ENCODE measurements at places on chromosomes 3 and 15.

- no peak for DNase-seq
Observed at GRCh38 chr3:187533797-187534196, 136.4 kb downstream of the SST start.

- no peak for DNase-seq
Observed at GRCh38 chr3:187000711-187001151, 70.4 kb downstream of the ST6GAL1 start.

- DNase-seq = no peak
Observed at GRCh38 chr3:65888980-65889706, 149.6 kb downstream of the MAGI1 start.

DNA sequence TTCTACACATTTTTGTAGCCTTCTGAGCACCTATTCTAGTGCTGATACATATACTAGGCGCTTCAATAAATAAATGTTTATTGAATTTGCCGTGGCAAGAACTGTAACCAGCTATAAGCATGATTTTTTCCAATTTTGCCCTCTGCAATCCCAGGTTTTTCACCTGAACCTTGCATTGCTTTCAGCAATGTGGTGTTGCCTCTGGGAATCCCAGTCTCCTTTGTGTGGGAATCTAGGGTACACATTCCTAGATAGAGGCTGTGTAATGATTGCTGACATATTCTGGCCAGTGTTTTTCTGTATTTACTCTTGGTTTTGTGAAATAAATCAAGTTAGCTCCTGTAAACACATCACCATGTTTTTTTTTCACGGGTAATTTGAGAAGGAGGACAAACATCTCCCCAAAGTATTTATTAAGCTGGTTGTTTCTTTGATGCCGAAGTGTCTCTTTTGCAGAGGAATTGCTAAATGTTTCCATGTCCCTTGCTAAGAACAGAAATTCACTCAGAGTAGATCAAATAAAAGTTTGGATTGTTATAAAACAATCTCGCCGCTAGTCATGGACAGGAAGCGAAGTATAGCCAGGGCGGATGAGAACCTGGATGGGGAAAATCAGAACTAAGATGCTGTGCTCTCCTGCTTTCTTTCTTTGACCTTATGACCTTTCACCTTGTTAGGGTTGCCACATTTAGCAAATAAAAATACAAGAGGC lies 1.2 kb downstream of the CFAP91 start:
- no peak for DNase-seq

GRCh38 chr15:50055332-50055731 lies 63.7 kb downstream of the ATP8B4 start:
- no peak for DNase-seq

DNA sequence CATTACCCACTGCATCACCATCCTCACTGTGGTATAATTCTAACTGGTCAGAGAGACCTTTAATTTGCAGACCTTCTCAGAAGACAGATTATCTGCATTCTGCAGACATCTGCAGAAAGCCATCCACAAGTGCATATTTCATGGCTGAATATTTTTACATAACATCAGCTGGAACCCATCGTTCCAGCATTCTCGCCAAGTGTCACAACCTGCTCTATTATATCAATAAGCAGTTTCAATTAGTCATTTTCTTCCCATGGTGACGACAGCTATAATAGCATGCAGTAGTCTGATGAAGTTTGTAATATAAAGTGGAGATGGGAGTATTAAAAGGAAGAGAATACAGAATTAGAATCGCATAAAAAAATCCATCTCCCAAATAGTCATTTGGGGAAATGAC lies 334.7 kb downstream of the FHIT start:
- DNase-seq = no peak

GRCh38 chr15:81060907-81061306 lies 60.2 kb downstream of the TLNRD1 start:
- no peak for DNase-seq

GRCh38 chr3:179196700-179197099 lies 48.5 kb downstream of the PIK3CA start:
- DNase-seq = no peak

GRCh38 chr3:126121074-126121473 lies 37.1 kb upstream of the SLC41A3 start:
- no peak for DNase-seq

- no peak for DNase-seq
Observed at GRCh38 chr3:11991751-11992150, 12.4 kb upstream of the SYN2 start.

DNA sequence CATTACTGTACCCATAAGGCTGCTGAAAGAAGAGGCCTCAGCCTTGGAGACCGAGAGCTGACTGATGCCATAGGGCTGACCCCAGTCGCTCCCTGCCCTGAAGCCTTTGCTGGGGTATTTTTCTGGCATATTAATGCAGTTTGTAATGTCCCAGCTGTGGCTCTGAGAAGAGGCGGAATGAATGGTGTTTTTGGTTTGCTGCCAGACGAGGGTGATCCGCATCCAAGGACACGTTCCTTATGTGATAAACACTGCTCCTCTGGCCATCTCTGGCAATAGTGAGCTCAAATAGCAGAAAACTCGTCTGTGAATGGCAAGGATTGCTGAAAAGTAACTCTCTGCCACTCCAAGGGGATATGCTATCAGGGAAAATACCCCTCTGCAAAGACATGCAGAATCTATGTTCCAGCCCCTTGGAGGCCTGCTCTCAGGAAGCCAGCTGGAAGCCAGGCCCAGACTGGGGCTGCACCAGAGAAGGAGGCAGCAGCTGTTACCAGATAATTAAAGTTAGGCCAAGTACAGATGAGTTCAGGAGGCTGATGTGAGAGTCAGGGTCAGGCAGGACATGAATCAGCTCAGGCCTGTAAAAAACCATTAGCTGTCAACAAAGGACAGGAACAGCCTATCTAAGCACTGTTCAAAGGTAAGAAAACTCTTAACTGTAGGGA lies 28.9 kb upstream of the KLHL6 start:
- DNase-seq = no peak

DNA sequence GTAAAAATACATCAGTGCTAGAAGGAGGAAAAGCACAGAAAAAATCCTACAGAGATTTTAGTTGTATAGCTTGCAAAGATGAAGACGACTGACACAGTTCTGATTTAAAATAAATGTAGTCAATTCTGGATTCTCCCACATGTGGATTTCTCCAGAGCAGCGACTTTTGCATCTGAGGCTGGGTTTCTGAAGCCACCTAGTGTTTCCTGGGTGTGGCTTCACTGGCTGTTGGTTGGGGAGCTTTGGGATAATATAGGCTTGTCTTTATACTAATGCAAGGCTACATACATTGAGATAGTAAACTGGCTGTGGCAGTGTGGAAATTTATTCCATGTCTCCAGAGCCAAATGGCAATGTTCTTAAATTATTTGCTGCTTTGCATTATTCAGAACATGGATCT lies 158.1 kb upstream of the FEZF2 start:
- DNase-seq = no peak

DNA sequence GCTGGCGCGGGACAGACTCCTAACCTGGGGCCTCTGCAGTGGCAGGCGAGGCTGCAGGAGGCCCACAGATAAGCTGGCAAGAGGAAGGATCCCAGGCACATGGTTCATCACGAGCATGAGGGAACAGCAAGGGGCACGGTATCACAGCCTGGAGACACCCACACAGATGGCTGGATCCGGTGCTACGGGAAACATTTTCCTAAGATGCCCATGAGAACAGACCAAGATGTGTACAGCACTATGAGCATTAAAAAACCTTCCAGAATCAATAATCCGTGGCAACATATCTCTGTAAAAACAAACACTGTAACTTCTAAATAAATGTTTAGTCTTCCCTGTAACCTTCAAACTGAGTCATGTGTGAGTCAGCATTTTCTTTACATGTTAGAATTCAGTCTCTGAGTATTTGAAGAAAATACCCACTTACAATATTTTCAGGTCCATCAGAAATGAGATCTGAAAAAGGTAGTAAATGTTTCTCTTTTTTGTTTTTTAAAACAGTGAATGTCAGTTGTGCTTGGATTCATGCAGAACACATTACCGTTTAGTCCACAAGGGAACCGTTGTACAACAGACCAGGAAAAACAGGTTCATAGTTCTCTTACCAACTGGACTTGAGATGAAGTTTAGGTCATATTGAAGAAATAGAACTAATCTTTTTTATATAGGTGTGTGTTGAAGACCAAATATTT lies 75.9 kb downstream of the BOC start:
- no peak for DNase-seq

GRCh38 chr3:24101676-24102168 lies 156.6 kb downstream of the NR1D2 start:
- no peak for DNase-seq

GRCh38 chr3:188043891-188044290 lies 110.1 kb upstream of the LPP start:
- no peak for DNase-seq

DNA sequence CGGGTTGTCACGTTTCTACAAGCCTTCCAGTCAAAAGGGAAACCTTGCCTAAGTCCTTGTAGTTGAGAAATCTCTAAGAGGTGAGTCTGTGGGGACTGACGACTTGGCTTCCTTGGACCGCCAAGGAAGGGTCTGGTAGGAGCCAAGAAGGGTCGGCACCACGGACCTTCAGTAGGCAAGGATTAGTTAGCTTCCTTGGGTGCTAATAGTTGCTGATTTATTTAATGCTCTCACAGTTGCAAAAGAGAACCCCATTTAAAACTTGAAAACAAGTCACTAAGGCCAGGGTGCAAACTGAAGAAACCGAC lies 361 bp upstream of the LCMT2 start:
- no peak for DNase-seq

DNA sequence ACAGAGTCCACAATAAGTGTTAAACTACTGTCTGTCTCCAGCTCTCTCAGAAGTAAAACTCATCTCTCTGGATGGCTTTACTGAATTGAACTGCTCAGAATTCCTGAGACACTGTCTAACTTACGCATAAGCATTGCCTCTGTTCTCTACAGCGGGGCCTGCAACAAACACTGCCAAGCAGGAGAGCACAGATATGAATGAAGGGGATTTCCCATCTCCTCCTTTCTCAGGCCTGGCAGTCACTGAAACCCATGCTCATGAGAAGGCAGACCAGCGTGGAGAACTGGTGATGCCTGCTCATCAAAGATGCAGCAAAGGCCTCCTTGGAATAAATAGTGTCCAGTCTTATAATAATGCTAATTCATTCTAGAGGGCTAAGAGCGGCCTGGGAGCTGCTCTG lies 10.3 kb downstream of the RASGRP1 start:
- DNase-seq = no peak

GRCh38 chr3:40827942-40828688 lies 303.4 kb downstream of the ZNF621 start:
- no peak for DNase-seq

- no peak for DNase-seq
Observed at GRCh38 chr3:62919784-62920465, 44.7 kb upstream of the CADPS start.

GRCh38 chr3:187920913-187921312 lies 175.6 kb upstream of the BCL6 start:
- no peak for DNase-seq

GRCh38 chr3:42515391-42515916 lies 13.0 kb downstream of the VIPR1 start:
- DNase-seq = no peak

GRCh38 chr15:41688671-41689070 lies 28.5 kb downstream of the MGA start:
- no peak for DNase-seq

DNA sequence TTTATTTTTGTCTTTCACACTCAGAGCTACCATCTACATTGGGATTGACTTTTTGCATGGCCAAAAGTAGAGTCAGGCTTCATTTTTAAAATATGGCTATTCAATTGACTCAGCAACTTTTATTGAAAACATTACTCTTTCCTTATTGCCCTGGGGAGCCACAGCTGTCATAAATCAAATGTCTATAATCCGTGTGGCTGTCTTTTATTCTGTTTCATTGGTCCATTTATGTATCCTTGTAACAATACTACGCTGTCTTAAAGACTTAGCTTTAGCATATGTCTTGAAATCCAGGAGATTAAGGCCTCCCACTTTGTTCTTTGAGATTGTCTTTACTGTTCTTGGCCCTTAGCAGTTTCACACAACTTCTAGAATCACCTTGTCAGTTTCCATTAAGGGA lies 55.2 kb downstream of the CEMIP start:
- no peak for DNase-seq

DNA sequence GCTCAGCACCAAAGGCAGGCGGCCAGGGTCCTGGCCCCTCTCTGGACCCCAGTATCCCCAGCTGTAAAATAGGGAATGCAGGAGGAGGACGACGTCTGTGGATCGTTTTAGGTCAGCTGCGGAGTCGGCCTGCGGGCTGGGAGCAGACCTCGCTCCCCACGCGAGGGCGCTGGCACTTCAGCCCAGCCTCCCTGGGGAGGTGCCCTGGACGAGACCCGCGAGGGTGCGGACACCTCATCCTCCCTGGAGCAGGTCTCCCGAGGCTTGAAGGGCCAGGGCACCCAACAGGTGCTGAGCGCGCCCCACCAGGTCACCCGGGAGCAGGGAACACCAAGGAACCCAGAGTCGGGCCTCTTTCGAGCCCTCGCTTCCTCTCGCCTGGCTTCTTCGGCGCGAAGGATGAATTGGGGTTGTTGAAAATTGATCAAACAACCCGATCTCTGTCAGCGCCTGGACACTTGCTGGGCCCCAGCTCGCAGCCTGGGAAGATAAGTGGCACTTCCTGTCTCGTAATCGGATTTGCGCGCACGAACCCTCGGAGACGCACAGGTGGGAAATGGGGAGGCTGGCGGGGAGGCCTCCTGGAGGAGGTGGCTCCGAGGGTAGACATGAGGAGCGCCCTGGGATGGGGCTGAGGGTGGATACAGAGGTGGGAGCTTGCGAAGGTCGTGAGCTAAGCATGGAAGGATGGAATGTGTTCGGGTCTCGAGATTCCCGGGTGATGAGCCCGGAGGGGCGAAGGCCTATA lies 588 bp upstream of the VIPR1 start:
- no peak for DNase-seq

DNA sequence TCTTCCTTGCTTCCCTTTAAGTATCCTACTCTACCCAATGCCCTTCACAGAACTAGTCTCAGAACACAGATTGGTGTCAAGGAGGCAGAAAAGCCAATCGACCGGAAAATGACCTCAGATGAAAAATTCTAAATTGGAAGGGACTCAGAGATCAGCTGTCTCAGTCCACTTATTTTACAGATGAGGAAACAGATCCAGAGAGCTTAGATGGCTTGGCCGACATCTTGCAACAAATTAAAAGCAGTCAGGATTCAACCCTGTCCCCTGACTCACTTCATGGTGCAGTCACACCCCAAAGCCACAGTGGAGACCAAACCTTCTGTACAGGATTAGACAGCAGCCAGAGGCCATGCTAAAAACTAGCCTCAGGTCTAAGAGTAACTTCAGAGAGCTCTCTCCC lies 169.3 kb upstream of the BHLHE40 start:
- DNase-seq = no peak

All from CMK (cell line).